ENCODE measurements at places on chromosomes 11 and 22. TPM values are rescaled to one million over a fixed set of nuclear protein-coding genes. Genes with fewer than 3 reads are reported as not detected.
A peak's percentile ranks its signal among the peaks of the same experiment; 100 is the strongest.

DNA sequence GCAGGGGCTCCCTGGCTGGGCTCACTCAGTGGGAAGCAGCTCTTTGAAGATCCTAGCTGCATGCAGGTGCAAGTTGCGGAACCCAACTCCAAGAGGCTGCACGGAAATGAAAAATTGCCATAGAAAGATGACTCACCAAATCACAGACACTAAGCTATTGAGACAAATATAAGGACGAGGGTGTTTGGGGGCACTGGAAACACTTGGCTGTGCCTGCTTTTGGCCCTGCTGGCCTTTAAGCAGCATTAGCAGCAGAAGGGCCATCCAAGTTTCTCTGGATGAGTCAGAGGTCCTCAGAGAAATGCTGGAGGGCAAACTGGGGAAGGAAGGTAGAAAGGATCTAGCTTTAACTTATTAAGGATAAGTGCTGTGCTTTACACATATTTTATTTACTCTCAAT is 282.3 kb downstream of the KIRREL3 start:
- no peaks in the 10 kb centered on the region for H3K36me3 ChIP-seq
- peaks cover 2% of the 10 kb centered on the region for H3K27me3 ChIP-seq
- no peak overlapping the region for H3K4me3 ChIP-seq
- no peak for DNase-seq
- H3K27ac ChIP-seq: no peak overlapping the region

- H3K4me1 ChIP-seq: no peaks in the 10 kb centered on the region
- no peak for DNase-seq
- no peaks in the 10 kb centered on the region for H3K36me3 ChIP-seq
- no peak overlapping the region for H3K27ac ChIP-seq
- H3K27me3 ChIP-seq: peaks cover 2% of the 10 kb centered on the region
- H3K4me3 ChIP-seq: no peak overlapping the region
These were observed 9.4 kb downstream of the CNGA4 start for GRCh38 chr11:6248248-6248647.

DNA sequence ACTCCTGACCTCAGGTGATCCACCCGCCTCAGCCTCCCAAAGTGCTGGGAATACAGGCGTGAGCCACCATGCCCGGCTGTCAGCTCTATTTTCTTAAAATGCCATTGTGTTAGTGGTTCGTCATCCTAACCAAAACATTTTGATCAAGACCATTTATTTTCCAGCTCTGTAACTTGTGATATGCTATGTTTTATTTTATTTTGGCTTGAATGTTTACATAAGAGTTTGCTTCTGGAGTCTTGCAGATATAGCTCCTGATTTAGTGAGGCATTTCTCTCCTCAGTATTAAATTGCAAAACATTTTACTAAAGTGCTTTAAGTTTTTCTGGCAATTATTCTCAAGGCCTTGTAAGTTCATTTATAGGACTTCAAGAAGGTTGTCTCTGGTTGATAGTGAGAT is 4.4 kb downstream of the EP300 start:
- H3K27ac ChIP-seq: peak overlapping the region; percentile 44
- no peak for DNase-seq
- peaks cover 51% of the 10 kb centered on the region for H3K4me1 ChIP-seq
- H3K27me3 ChIP-seq: no peaks in the 10 kb centered on the region
- peak overlapping the region; percentile 98 for H3K4me3 ChIP-seq

Gene UBQLNL
- 0.25 TPM for total RNA-seq

DNA sequence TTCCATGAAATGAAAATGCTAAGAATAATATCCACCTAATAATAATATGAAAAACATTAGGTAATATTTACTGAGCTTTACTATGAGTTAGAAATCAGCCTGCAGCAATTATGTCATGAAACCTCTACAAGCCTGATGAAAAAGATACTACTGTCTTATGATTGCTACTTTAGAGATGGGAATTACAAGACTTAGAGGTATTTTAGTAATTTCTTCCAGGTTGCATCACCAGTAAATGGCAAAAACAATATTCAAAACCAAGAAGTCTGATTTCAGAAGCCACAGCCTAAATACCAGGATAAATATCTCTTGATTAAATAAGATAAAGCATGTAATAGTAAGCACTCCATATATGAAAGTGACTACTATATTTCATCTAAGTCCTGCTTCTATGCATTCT is 13.8 kb downstream of the OR5B21 start:
- H3K27ac ChIP-seq: no peak overlapping the region
- H3K27me3 ChIP-seq: no peaks in the 10 kb centered on the region
- no peak for DNase-seq
- H3K36me3 ChIP-seq: peaks cover 18% of the 10 kb centered on the region
- H3K4me3 ChIP-seq: no peak overlapping the region
- peaks cover 42% of the 10 kb centered on the region for H3K4me1 ChIP-seq

- H3K27me3 ChIP-seq: no peaks in the 10 kb centered on the region
- H3K27ac ChIP-seq: no peak overlapping the region
- H3K4me3 ChIP-seq: no peak overlapping the region
- peaks cover 15% of the 10 kb centered on the region for H3K4me1 ChIP-seq
- DNase-seq: no peak
These were observed 36.7 kb downstream of the PPFIA1 start for GRCh38 chr11:70307176-70307575.

- H3K27ac ChIP-seq: no peak overlapping the region
- H3K36me3 ChIP-seq: no peaks in the 10 kb centered on the region
- no peak for DNase-seq
- peaks cover 4% of the 10 kb centered on the region for H3K4me1 ChIP-seq
These were observed 75.8 kb upstream of the SESN3 start for GRCh38 chr11:95306801-95307200.

- peaks cover 10% of the 10 kb centered on the region for H3K27me3 ChIP-seq
- no peak overlapping the region for H3K4me3 ChIP-seq
- H3K4me1 ChIP-seq: no peaks in the 10 kb centered on the region
- H3K27ac ChIP-seq: no peak overlapping the region
- no peak for DNase-seq
These were observed 241.9 kb upstream of the CTSC start for GRCh38 chr11:88579466-88579865.

GRCh38 chr11:72724851-72725723 is 27.1 kb downstream of the ARAP1 start:
- no peak overlapping the region for H3K4me3 ChIP-seq
- H3K27ac ChIP-seq: peak overlapping the region; percentile 56
- H3K4me1 ChIP-seq: peaks cover 21% of the 10 kb centered on the region
- H3K27me3 ChIP-seq: no peaks in the 10 kb centered on the region

Gene KCNQ1
- total RNA-seq: 8.7 TPM

Measured in activated CD8-positive, alpha-beta T cell treated with anti-CD3 and anti-CD28 coated beads for 36 hours (primary cell).